ENCODE measurements at places on chromosomes 4 and X.

DNA sequence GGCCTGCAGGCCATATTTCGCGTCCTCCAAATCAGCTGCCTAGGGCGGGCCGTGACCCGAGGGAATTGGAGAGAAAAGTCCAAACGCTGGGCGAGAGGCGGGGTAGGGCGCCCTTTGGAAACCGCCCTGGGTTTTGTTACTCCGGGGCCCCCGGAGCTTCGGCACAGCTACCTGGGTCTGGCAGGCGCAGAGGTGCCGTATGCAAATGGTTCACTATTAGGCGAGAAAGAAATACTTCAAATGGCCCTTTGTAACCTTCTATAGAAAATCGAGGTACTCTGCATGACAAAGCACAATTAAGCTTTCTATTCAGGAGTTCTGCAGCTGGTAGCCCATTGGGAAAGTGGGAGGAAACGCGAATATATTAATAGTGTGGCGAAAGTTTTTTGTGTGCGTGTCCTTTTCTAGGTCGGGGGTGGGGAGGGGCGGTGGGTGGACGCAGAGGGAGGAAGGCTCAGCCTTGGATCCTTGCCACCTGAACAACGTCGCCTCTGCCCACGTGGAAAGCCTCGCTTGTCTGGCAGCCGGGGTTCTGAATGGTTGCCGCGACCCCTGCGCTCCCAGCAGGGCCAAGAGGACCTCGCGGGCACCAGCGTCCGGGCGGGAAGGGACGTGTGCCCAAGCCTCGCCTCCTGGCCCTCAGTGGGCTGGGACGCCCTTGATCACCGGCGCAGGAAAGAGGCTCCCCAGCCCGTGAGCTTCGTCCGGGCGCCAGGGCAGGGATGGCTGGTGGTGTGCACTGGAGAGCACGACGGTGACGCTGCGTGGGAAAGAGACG is 9.5 kb downstream of the GSX2 start:
- DNase-seq = no peak

- DNase-seq = no peak
These were observed 21.4 kb downstream of the PLAC8 start for GRCh38 chr4:83093060-83093640.

DNA sequence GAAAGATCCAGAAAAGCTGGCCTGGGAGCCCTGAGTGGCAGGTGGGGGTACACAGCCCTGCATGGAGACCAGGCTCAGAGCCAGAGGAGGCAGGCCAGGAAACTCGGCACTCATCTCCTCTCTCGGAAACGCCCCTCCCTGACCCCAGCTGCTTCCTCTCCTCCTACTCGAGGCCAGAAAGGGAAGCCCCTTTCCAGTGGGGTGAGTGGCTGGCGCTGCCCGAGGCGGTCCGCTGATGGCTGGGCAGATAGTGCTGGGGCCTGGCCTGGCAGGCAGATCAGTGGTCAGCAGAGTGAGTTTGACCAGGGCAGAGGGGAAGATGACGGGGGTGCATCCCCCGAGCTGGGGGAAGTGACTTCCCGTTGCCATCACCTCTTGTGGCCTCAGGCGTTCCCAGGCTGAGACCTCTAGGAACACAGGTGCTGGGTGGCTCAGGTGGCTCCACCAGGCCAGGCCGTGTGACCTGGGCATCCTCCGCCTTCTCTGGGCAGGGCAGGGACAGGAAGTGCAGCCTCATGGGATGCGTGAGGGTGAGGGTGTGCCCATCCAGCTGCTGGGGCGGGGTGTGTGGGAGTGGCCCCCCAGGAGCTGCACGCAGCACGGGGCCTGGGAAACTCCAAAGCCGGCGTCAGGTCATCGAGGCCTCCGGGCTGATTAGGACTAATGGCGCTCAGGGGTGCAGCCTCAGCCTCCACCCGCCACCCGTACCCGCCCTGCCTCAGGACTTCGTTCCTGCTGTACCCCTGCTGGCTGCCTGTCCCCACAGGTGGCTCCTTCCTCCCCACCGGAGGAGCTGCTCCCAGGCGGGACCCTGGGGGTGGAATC is 5.7 kb downstream of the SH3BP2 start:
- peak; percentile 39 for DNase-seq

- no peak for DNase-seq
These were observed 272.3 kb upstream of the FGF16 start for GRCh38 chrX:77174680-77175519.

GRCh38 chr4:70559211-70559830 is 32.7 kb upstream of the AMBN start:
- DNase-seq = peak; percentile 18

GRCh38 chr4:5165420-5166369 is 114.4 kb downstream of the STK32B start:
- no peak for DNase-seq

DNA sequence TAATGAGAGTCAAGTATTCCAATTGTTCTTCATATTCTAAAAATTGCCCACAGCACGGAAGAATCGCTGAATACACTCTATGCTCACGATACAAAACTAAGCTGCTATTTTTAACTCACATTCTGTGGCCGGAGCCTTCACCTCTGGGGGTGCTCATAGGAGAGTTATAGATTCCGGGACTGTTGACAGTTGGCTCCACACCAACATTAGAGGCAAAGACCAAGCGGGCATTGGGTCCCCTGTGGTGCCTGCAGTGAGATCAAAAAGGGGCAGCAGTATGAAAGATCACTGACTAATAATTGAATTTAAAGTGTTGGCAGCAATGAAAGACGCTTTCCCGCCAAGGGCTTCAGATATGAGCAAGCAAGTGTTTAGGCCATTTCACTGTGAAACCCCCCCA is 146.0 kb downstream of the TMEM144 start:
- DNase-seq = no peak

DNA sequence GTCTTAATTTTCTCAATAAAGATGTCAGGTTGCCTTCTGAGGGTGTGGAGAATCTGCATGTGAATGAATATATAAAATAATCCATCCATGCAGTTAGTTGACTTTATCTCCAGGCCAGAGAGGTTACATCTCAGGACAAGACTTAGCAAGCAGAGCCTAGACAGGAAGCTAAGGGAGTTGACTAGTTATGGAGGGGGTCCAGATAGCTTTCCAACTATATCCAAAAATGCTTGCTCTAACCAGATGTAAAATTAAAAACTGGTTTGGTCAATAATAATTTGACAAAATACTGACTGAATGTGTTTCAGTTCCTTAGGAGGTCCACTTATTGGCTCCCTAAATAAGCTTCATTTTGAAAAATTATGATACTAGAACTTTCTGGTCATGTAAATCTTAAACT is 101.4 kb downstream of the PAPSS1 start:
- DNase-seq = no peak

GRCh38 chr4:7705062-7705461 is 234.6 kb downstream of the AFAP1 start:
- no peak for DNase-seq
